Activated CD8-positive, alpha-beta memory T cell treated with anti-CD3 and anti-CD28 coated beads for 4 hours (primary cell): ENCODE measurements at places on chromosomes 5 and 9.

DNA sequence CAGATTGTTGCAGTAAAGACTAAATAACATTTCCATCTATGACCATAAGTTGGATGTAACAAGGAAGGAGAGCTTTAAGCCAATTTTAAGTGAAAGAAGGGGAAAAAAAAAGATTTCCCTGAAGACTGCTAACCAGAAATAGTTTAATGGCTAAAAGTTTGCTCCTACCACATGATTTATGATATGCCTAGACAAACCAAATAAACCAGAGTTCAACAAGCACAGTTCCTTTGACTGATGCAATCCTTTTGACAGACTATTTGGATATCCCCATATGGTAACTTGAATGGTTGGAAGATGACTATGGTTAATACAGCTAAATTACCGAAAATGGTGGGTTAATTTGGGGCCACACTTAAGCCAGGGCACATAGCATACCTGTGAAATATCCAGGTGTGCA, 338.5 kb downstream of the CETN3 start:
- DNase-seq: no peak

GRCh38 chr5:147434049-147434448, 75.8 kb downstream of the DPYSL3 start:
- DNase-seq: no peak

GRCh38 chr9:89382026-89382986, 64.0 kb downstream of the SECISBP2 start:
- no peak for DNase-seq

GRCh38 chr5:54272746-54273145, 37.6 kb downstream of the ARL15 start:
- no peak for DNase-seq

DNA sequence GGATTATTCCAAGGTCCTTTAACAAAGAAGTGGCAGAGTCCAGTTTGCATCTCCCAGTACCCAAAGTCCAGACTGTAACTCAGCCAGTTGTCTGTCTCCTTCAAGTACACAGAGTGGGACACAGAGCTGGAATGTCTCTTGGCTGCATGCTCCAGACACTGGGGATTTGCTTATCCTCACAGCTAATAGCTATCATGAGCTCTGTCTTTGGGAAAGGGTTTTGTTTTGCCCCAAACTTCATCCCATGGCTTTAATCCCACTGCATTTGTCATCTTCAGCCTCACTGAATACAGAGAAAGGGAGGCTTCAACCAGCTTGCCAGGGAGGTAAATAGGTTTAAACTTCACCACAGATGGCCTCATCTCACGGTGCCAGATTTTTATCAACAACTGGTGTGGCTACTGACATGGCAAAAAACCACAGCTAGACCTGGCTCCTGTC, 412.2 kb upstream of the SLC24A2 start:
- no peak for DNase-seq

GRCh38 chr9:90114641-90115425, 510.0 kb downstream of the GADD45G start:
- DNase-seq: no peak

- no peak for DNase-seq
Observed at GRCh38 chr9:24828687-24829086, 283.0 kb upstream of the IZUMO3 start.

GRCh38 chr5:98200726-98201541, 572.5 kb upstream of the RGMB start:
- DNase-seq: no peak

DNA sequence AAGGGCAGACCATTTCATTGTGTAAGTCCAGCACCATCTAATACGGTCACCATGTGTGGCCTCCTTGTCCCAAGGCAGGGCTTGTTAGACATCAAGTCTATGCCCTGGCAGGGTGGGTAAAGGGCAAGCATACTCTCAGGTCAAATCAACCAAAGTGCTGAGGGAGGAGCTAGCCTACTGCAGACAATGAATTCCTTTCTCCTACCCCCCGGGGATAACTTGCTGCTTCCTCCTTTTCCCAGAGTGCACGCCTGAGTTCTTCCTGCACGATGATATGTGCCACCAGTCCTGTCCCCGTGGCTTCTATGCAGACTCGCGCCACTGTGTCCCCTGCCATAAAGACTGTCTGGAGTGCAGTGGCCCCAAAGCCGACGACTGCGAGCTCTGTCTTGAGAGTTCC, 71.4 kb downstream of the RFK start:
- DNase-seq: no peak

DNA sequence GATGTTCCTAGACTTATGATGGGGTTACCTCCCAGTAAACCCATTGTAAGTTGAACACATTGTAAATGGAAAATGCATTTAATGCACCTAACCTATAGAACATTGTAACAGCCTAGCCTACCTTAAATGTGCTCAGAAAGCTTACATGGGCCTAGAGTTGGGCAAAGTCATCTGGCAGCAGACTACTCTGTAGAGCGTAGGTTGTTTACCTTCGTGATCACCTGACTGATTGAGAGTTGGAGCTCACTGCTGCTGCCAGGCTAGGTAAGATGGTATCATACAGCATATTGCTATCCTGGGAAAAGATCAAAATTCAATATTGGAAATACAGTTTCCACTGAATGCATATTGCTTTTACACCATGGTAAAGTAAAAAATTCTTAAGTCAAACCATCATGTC, 95.4 kb downstream of the HTR4 start:
- DNase-seq: no peak

GRCh38 chr5:68372161-68372560, 156.6 kb downstream of the PIK3R1 start:
- DNase-seq: no peak

GRCh38 chr9:80156756-80157472, 585.1 kb downstream of the TLE4 start:
- no peak for DNase-seq

GRCh38 chr5:16810208-16810854, 125.8 kb downstream of the MYO10 start:
- no peak for DNase-seq

DNA sequence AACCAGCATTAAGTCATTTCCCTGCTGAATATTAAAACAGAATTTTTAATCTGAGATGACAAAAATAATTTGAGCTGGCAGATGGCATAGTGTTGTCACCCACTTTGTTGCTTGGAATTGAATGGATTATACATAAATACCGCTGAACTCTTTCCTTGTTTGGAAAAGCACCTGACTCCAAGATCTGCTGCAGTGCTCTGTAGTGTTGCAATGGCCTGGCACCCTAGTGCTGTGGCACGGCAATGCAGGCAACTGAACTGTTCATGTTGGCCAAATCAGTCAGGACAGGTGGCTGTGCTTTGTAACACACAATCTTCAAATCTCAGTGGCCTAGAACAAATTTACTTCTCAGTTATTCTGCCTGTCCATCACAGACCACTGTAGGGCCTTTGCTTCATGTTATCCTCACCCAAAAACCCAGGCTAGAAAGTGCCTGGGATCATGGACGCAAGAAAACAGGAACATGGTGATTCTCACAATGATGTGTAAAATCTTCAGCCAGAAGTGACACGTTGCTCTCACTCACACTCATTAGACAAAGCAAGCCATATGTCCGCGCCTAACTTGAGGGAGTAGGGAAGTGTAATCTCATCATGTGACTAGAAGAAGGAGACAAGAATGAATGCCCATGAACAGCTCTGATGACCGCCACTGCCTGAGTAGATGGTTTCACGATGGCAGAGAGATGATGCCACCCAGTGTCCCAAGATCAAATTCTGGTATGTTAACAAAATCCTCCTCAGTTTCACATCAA, 191.9 kb upstream of the PUM3 start:
- no peak for DNase-seq

DNA sequence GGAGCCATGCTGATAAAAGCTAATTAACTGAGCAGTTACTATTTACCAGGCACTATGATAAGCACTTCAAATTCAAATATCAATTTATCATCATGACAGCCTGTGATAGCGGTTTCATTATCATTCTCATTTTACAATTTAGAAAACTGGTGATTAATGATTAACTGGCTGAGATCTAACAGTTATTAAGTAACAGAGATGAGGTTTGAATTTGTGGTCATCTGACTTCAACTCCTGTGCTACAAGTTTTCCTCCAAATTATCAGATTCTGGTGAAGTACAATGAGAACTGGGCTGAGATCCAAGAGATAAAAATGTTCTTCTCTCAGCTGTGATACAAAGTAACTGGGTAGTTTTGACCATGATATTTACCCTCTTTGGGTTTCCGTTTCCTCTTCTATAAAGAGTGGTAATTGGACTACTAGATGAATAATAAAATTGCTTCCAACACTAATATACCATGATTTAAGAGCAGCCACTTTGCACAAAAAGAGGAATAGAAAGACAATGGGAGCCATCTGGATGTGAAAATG, 74.5 kb upstream of the CCNG1 start:
- DNase-seq: no peak

DNA sequence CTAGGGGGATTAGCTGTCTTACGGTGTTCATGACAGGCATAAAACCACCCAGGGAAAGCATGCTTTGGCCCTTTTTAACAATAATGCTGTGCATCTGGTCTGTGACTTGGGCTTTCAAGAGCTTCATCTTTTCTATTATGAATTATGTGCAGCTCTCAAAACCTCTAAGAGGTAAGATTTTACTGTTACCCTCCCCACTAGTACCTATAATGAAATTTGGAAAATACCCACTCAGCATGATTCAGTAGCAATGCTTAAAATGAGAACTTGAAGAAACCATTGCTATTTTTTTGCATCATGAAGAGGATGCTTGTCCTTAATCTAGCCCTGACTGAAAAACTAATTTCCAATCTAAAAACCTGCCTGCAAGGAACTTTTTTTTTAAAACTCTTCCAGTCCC, 5.8 kb upstream of the LHFPL2 start:
- DNase-seq: no peak

DNA sequence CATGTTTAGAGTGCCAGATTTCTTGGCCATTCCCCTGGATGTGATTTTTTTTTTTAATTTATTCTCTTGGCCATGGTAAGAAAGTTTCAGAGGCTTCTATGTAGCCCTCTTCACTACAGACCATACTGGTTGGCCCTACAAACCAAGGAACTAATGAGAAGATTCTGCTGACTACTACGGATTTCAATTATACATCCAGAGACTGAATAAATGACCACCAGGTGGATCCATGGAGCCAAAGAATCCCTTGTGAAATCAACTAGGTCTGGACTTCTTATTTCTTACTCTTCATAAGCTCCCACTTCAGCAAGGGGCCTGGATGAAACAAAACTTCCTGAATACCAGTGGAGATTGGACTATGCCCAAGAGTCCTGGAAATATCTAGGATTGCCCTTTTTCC, 27.6 kb downstream of the ZNF622 start:
- no peak for DNase-seq

DNA sequence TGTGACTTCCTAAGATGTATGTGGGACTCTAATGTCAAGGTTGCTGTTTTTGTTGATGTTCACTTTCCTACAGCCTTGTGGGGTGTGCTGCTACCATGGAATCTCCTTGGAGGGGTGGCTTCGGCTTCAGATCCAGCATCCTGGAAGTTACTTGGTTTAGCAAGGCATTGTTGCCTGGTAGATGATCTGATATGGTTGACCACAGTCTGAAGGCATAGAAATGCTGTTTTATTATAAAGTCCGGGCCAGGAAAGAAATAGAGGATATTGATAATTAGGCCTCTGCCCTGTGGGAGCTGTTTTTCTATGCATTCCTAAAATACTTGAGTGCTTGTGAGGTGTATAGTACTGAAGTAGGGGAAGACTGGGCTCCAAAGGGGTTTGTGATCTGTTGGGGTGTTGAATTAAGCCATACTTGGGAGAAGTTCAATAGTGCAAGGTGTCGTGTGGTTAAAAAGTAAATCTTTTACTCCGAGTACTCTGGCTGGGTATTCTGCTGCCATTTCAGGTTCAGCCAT, 27.3 kb upstream of the CREBRF start:
- DNase-seq: no peak

DNA sequence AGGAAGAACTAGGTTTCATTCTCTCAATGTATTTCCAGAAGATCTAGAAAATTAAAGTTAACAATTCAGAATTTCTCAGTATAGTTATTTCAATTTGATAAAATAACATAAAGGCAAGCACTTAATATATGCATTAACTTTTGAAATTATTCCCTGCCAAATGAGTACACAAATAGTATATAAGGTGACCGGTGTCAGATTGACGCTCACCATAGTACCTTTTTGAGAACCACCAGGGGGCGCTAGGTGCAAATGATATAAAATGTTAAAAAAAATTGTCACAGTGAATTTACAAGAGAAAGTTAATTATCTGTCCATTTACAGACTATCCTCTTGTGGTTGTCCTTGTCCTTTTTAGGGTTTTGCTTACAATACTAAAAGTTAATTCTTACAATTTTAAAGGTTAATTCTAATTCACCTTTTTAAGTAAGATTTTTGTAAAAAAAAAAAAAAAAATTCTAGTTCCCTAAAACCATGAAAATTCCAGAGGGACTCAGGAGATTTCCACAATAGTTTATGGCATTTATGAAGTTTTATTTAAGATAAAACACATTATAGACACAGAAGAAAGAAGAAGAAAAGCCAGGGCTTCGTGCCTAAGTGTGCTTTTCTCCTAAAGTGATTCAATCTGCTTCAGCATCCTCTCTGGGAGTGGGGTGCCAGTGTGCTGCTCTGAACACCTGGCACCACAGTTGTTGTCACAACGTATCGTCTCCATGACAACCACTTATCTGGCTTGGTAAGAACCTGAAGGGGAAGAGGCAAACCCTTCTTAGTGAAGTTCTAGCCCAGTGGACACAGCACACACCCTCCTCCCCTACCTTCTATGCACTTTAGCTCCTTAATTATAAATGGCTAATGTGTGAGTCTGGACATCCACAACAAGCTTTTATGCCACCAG, 1.7 kb downstream of the ADAMTS16 start:
- DNase-seq: no peak

DNA sequence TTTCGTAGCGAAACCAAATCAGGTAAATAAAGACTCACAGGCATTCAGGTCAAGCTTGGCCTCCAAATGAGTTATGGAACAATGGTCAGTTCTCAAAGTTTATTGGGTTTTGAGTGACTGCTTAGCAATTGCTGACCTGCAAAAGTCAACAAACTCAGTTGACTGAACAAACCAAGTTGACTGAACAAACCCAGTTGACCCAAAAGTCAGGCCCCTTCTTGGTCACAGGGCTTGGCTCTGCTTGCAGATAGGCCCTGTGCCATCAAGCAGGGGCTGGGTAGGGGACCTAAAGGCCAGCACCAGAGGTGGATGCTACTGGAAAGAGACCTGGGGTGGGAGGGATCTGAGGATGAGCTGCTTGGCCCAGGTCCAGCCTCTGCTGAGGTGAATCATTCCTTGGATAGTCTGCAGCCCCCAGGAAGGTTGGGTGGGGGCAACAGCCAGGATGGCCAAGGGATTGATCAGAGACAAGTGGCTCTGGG, 64.6 kb downstream of the GADD45G start:
- no peak for DNase-seq

DNA sequence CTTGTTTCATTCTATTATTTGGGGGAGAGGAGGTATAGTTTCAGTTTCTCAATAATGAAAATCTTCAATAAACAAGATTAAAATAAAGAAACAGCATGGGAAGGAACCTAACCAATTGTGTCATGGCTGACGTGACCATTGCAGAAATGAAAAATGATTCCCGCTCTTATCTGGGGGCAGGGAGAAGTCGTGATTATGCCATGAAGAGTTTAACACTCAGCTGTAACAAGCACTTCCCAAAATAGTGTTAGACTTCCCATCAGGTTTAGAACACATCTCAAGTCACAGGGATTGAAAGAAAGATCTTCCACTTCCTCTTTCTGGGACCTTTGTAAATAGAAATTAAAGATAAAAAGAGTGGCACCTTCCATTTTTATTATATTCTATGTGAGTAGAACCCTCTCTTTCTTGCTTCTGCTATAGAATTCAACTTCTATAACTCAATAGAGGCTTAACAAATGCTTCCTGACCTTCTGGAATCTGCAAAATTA, 122.2 kb downstream of the TRPM6 start:
- no peak for DNase-seq

- DNase-seq: no peak
Observed at GRCh38 chr9:8917956-8918739, 1118.6 kb upstream of the DMAC1 start.
